ENCODE measurements at places on chromosomes 3 and 15.

GRCh38 chr15:20356444-20356910 is 185.1 kb downstream of the GOLGA6L6 start:
- DNase-seq: peak; percentile 86
- H3K4me1 ChIP-seq: peaks cover 8% of the 10 kb centered on the region
- H3K4me3 ChIP-seq: peak overlapping the region; percentile 34
- H3K36me3 ChIP-seq: no peaks in the 10 kb centered on the region
- H3K27me3 ChIP-seq: no peaks in the 10 kb centered on the region

- H3K4me3 ChIP-seq: no peak overlapping the region
- DNase-seq: no peak
- H3K4me1 ChIP-seq: peaks cover 33% of the 10 kb centered on the region
- H3K36me3 ChIP-seq: no peaks in the 10 kb centered on the region
- H3K27ac ChIP-seq: peak overlapping the region; percentile 40
These were observed 16.9 kb downstream of the CSPG4 start for GRCh38 chr15:75695634-75696310.

DNA sequence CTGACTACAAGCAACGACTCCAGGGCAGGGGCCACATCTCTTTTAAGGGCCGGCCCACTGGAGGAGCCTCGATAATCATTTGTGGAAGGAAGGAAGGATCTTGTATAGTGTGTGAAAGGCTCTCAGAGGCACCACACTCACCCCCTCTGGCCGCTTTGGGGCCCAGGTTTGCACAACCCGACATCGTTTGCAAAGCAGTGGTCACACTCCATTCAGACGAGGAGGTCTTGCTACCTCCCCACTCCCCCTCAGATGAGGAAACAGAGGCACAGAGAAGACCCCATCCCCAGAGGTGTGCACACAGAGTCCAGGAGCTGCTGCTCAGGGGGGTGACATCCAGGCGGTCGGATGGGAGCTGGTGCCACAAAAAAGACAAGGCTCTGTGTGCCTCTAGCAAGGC is 29.6 kb downstream of the IQSEC1 start:
- H3K36me3 ChIP-seq: no peaks in the 10 kb centered on the region
- H3K27me3 ChIP-seq: no peaks in the 10 kb centered on the region
- H3K4me3 ChIP-seq: no peak overlapping the region
- peaks cover 23% of the 10 kb centered on the region for H3K4me1 ChIP-seq

GRCh38 chr3:106629215-106629832 is 747.9 kb upstream of the CCDC54 start:
- no peaks in the 10 kb centered on the region for H3K27me3 ChIP-seq
- H3K36me3 ChIP-seq: no peaks in the 10 kb centered on the region
- no peak overlapping the region for H3K27ac ChIP-seq
- no peaks in the 10 kb centered on the region for H3K4me1 ChIP-seq

GRCh38 chr15:57421551-57421950 is 45.2 kb downstream of the CGNL1 start:
- no peaks in the 10 kb centered on the region for H3K4me1 ChIP-seq
- H3K27me3 ChIP-seq: peaks cover 1% of the 10 kb centered on the region
- H3K4me3 ChIP-seq: no peak overlapping the region
- no peaks in the 10 kb centered on the region for H3K36me3 ChIP-seq

GRCh38 chr15:73983211-73983727 is 8.8 kb downstream of the STOML1 start:
- H3K4me3 ChIP-seq: peak overlapping the region; percentile 60
- peaks cover 52% of the 10 kb centered on the region for H3K4me1 ChIP-seq
- no peak for DNase-seq
- peak overlapping the region; percentile 25 for H3K27ac ChIP-seq
- H3K27me3 ChIP-seq: no peaks in the 10 kb centered on the region
- peaks cover 19% of the 10 kb centered on the region for H3K36me3 ChIP-seq

- no peak overlapping the region for H3K27ac ChIP-seq
- DNase-seq: no peak
- no peak overlapping the region for H3K4me3 ChIP-seq
- peaks cover 34% of the 10 kb centered on the region for H3K27me3 ChIP-seq
- H3K4me1 ChIP-seq: no peaks in the 10 kb centered on the region
These were observed 59.8 kb upstream of the PSMD6 start for GRCh38 chr3:64082961-64083541.

Data from naive thymus-derived CD8-positive, alpha-beta T cell (primary cell).